ENCODE measurements at places on chromosomes 13 and 19.
A peak's percentile ranks its signal among the peaks of the same experiment; 100 is the strongest.

- DNase-seq: no peak
These were observed 11.4 kb downstream of the NDUFA11 start for GRCh38 chr19:5891938-5892771.

GRCh38 chr13:94261163-94261562 is 218.3 kb downstream of the DCT start:
- DNase-seq: no peak

- DNase-seq: no peak
These were observed 86.8 kb upstream of the SCEL start for GRCh38 chr13:77448689-77449088.

DNA sequence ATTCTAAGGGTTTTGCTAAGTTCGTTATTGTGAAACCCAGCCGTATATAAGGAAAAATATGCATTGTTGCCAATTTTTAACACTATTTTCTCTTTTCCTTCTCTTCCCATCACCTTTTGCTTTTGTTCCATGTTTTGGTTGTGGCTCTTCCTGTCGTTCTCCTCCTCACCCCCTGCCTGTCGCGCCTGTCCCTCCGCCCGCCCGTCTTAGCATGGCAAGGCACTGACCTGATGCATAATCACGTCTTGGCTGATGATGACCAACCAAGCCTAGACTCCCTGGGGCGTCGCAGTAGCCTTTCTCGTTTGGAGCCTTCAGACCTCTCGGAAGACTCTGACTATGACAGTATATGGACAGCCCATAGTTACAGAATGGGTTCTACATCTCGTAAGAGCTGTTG is 28.5 kb upstream of the TEX29 start:
- DNase-seq: no peak

DNA sequence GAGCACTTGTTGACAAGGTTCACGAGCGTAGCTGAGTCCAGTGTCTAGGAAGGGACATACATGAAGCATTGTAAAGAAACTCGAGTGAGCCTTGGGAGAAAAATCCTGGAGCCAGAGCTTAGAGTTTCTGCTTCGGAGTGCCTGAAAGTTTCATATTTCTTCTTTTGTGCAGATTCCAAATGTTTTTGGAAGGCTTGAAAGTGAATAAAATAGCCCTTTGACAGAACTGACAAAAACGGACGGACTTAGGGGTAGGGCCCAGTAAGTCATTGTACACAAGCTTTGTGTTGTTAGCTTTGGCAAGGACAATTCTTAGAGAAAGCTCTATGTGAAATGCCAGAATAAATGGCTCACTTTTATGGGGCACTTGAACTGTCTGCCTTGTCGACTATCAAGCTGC is 2.8 kb downstream of the RNF113B start:
- DNase-seq: no peak

GRCh38 chr19:16117594-16118033 is 5.9 kb downstream of the RAB8A start:
- no peak for DNase-seq

GRCh38 chr19:50679177-50680125 is 30.2 kb downstream of the C19orf81 start:
- peak; percentile 15 for DNase-seq

DNA sequence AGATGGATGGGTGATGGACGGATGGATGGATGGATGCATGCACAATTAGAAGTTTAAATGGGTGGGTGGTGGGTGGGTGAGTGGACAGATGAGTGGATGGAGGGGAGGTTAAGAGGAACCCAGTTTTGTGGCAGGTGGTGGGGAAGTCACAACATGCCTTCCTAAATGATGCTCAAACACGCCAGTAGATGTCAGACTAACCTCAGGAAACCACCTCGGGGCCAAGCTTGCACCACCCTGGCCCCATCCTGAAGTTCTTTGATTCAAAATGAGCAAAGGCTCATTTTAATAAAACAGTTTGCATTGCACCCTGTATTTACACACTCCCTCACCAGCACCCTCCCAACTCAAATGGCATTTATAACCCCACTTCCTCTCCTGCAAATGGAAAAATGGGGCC is 91.4 kb upstream of the CACNA1A start:
- no peak for DNase-seq

DNA sequence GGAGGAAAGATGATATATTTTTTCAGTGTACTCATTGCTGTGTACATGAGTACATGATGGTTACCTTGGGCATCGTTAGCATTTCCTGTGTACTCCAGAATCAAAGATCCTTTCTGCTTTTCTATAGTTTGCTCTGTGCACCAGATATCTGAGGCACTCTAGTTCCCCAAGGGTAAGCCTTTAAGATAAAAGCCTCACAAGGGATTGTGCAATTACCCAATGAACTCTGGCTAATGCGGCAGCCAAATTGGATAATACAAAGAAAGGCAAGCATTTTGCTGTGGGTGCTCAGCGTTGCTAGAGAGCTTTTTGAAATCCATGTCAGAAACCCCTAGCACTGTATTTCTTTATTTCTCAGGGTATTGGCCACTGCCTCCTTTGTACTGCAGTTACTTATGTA is 2.9 kb downstream of the CYSLTR2 start:
- DNase-seq: no peak

Data from smooth muscle cell of the brain vasculature (primary cell).